Left ventricle myocardium superior (tissue), 1 donor: ENCODE measurements at places on chromosomes 13 and 19. TPM values are rescaled to one million over a fixed set of nuclear protein-coding genes. Genes with fewer than 3 reads are reported as not detected.

GRCh38 chr13:42140494-42140893 lies 92.0 kb downstream of the DGKH start:
- no peak for DNase-seq

DNA sequence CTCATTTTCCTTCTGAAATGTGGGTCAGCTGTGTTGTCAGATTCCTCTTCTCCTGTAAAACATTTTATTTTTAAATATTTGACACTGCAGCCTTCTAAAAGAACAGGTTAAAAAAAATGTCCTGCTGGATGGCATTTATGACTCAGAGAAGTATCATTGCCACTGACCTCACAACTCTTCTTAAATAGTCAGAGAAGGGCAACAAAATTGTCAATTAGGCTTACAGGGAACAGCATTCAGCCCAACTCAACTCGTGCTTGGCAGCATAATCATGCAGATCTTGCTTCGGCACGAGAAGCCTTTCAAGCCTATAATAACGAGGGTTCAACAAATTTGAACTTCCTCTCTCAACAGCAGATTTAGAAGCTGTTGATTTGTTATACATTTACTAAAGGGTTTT lies 296.7 kb upstream of the DACH1 start:
- DNase-seq, result no peak

GRCh38 chr13:95019886-95020285 lies 281.4 kb downstream of the ABCC4 start:
- no peak for DNase-seq

GRCh38 chr19:9644472-9644871 lies 23.4 kb upstream of the ZNF561 start:
- DNase-seq, result no peak

DNA sequence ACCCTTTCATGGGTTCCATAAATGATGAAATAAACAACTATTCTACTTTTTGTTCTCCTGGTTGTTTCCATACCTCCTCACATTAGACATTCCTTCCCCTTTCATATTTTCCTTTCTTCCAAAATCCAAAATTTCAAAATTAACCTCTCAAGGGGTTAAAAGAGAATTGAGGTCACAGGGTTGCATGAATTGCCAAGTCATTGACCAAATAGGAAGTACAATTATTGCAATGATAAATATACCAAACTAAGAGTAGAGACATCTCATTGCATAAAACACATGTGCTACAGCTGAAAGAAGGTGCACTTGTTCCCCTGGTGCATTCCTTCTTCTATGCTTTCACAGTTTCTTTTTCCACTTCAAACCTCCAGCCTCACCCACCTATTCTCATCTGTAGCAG lies 136.1 kb downstream of the KCTD12 start:
- no peak for DNase-seq

GRCh38 chr19:38932425-38933179 lies 1.9 kb downstream of the MRPS12 start:
- no peak for DNase-seq

DNA sequence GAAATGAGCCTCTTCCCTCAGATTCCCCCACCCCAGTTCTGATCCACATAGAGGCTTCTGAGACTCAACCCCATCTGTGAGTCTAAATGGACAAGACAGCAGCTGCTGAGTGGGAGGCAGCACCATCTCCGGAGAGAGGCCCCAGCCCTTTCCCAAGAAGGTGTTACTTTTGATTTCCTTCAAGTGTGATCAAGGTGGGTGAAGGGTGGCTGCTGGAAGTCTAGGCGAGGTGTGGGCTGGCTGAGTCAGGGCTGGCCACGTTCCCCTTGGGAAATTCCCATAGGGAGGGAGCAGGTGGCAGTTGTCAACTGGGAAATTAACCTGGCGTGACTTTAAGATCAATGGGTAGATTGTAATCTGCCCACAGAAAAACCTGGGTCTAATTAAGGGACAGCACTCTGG lies 148.0 kb downstream of the FOXO1 start:
- DNase-seq, result no peak

DNA sequence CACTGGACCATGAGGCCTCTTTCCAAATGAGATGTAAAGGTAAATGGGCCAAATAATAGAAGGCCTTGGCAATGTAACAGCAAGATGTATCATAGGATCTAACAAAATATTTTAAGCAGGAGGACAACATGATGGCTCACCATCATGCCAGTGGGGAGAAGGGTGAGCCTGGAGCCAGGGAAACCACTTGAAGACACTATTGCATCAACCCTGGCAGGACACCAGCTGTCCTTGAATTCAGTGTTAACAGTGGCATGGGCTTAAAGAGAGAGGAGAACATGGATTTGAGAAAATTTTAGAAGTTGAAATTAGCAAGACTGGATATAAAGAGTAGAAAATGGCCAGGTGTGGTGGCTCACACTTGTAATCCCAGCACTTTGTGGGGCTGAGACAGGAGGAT lies 6.7 kb upstream of the RCBTB2 start:
- peak; percentile 39 for DNase-seq

DNA sequence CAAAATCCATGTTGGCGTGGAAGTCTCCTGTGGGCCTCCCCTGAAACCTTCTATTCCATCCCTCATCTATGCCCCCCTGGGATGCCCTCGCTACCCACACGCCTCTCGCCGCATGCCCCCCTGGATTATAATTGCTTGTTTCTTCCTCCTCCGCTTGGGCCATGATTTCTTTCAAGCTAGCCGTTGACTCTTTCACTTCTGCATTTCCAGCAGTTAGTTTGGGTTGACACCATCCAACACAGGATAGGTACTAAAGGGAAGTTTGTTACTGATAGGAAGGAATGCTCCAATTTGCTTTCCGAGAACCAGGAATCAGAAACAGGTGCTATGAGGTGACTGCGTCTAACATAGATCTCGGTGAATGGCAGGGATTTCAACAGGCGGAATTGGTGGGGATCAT lies 7.7 kb upstream of the SLC25A15 start:
- no peak for DNase-seq

ZNF575 gene
- total RNA-seq, result 1.8 TPM

GRCh38 chr13:71015021-71015420 lies 852.0 kb downstream of the DACH1 start:
- DNase-seq, result no peak

DNA sequence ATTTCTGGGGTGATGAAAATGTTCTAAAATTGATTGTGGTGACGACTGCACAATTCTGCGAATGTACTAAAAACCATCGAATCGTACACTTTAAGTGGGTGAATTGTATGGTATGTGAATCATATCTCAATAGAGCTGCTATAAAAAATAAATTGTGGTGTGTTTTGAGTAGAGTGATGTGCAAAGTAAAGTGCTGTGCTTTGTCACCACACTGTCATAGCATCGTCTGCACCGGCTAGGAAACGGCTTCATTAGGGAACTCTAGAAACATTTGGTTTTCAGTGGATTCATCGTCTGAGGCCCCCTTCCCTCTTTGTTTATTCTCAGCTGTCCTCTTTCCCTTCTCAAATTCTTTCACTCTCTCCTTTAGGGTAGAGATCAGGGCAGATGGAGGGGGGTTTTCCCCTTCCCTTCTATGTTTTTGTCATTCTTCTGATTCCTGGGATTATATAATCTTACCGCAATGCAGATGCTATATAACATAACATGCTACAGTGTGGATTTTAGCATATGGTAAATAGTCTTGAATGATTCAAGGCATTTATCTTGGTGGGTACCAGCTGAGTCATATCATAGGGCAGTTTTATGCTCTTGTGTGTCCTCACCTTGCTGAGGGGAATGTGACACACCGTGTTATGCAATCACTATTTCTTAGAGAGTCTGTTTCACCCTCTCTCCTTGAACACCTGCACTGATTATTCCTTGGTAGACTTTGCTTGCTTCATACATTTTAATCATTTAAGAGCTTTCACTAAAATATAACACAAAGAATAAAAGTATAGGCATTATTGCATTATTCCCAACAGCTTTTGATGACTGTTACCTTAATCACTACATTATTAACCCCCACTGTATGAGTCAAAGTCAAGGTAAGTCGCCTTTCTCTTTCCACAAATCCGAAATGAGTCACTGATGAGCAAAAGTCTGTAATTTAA lies 239.4 kb downstream of the DCLK1 start:
- DNase-seq, result no peak

GRCh38 chr13:60990032-60990733 lies 425.5 kb downstream of the PCDH20 start:
- no peak for DNase-seq

GRCh38 chr13:34420702-34421346 lies 521.2 kb upstream of the NBEA start:
- DNase-seq, result no peak

CACNG8 gene
- total RNA-seq, result 0.02 TPM

DNA sequence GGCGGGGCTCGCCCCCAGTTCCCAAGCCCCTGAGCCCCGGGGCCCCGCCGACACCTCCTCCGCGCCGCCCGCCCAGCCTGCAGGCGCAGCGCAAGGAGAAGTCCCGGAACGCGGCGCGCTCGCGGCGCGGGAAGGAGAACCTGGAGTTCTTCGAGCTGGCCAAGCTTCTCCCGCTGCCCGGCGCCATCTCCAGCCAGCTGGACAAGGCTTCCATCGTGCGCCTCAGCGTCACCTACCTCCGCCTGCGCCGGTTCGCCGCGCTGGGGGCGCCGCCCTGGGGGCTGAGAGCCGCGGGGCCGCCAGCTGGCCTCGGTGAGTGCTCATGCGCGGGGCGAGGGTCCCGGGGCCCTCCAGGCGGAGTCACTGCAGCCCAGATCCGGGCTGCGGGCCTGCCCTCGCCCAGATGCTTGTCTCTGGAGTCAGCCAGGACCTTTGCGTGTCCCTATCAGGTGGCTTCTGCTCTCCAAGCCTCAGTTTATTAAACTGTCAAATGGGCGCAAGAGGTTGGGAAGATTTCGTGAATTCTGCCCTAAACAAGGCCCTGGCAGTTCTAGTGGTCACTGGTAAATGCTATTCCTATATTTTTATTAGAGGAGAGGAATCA lies 2.0 kb downstream of the NPAS1 start:
- no peak for DNase-seq

PSG7 gene
- total RNA-seq, result not detected

DNA sequence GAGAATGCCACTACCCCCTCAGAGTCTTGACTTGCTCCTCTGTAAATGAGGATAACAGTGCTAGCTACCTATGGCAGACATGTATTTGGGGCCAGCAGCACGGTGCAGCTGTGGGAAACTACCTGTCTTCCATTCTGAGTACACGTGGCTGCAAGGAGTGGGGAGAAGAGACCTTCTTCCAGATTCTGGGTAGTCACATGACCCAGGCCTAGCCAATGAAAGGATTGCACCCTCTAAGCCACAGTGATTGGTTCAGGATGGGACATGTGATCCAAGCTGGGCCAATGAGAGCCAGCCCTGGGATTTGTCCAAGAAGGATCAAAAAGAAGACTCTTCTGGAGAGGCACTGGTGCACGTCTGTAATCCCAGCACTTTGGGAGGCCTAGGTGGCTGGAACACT lies 5.5 kb downstream of the ZNRF4 start:
- DNase-seq, result no peak

GRCh38 chr13:28568286-28568685 lies 73.4 kb upstream of the FLT1 start:
- peak; percentile 82 for DNase-seq

FCER2 gene
- 0.17 TPM for total RNA-seq

- no peak for DNase-seq
Measured at GRCh38 chr13:29810898-29811297, 39.5 kb downstream of the UBL3 start.

GRCh38 chr19:54921082-54921481 lies 15.1 kb downstream of the NCR1 start:
- DNase-seq, result no peak

- DNase-seq, result no peak
Measured at GRCh38 chr19:56092685-56093631, 28.1 kb downstream of the ZNF787 start.

TMIGD2 gene
- total RNA-seq, result not detected

DNA sequence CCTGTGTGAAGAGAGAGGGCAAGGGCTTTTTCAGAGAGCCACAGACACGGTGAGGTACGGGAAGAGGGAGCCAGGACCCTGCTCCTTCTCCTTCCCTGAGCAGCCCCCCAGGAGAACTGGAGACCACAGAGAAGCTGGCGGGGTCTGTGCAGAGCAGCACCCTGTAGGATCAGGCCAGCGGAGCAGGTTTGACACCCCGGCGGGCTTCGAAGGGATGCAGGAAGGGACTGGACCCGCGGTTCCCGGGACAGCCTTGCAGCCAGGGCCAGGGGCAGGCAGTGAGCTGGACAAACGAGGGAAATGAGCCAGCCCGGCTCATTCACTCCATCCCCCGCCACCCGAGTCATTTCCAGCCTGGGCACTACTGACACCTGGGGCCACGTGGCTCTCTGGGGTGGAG lies 22.2 kb downstream of the CPAMD8 start:
- DNase-seq, result no peak

DNA sequence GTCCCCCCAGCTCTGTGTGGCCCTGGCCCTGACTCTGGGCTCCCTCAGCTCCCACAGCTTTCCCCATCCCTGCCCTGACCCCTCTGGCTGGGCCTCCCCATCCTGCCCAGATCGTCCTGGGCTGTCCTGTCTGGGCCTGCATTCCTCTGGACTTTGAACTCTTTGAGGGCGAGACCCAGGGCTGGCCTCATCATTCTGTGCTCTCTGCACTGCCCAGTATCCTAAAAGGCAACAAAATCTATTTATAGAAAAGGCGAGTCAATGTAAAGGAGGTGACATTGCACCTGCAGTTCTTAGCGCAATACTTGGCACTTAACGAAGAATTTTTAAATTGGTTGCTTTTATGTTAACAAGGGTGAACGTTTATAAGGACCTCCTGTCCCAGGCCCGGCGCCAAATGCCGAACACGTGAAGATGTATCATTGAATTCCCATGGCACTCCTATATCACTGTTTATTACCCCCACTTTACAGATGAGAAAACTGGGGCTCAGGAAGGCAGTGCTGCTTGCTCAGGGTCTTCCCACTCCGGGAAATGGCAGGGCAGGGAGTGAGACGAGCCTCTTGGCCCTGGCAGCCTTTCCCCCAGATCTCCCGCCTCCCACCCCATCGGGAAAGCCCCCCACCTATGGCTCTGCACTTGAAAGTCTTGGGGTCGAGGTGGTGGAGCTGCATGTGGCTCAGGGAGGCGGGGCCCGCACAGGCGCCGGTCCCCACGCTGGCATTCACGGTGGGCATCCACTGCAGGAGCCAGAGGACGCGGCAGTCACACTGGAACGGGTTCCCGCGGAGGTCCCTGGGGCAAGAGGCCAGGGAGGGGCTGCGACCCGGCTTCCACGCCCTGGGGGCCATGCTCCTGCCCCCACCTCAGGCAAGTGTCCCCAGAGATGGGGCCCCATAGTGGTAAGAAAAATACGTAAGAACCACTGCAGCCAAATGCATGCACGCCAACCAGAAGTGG lies 3.8 kb downstream of the LGI4 start:
- no peak for DNase-seq

RINL gene
- 4.5 TPM for total RNA-seq

CEACAM3 gene
- 0.32 TPM for total RNA-seq
